ENCODE measurements at places on chromosomes 7 and 10.

- DNase-seq, result no peak
Observed at GRCh38 chr10:86775056-86775869, 18.8 kb downstream of the BMPR1A start.

DNA sequence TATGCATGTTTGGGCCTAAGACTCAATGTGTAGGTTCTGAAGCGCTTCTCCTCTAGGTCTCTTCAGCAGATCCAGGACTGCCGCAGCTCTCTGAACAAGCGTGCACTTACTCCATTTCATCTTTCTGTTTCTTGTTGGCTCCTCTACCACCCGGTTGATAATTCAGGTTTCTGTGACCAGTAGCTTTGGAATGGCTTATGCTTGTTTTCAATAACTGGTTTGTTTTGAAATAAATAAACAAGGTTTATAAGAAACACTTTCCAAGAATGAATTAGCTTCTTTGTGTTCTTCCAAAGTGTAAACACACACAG, 1.5 kb downstream of the MDFIC start:
- DNase-seq, result no peak

DNA sequence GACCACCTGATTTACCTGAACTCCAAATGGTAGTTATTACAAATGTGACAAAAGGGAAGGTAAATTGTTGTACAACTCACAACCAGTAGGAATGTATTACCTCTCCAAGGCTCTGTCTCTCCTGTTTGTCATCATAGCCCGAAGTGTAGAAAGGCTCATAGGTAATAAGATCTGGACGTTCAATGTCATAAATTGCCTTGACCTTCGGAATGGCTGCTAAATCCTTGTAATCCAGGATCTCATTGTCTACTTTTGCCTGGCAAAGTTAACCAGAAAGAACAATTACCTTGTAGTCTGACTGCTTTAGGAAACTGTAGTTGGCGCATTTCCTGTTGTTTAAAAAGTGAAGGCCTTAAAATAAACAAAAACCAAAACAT, 68.6 kb upstream of the AFAP1L2 start:
- no peak for DNase-seq

DNA sequence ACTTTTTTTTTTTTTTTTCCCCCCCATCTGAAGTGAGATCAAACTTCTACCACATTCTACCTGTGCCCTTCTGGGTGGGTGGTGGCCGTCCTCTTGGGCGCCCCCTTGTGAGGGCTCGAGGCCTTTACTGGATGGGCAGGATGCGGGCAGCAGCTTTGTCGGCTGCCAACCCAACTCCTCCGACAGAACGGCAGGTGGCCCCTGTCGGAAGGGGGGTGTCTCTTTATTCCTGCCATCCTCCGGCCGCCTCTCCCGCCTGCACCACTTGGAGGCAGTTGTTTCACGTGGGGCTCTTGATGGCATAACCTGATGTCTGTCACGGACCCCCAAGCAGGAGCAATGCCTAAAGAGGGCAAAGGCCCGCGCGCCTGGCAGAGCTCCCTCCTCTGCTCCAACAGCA, 31.0 kb downstream of the AMZ1 start:
- no peak for DNase-seq

- DNase-seq, result no peak
Observed at GRCh38 chr7:39421251-39421650, 145.0 kb upstream of the YAE1 start.

- DNase-seq, result no peak
Observed at GRCh38 chr10:3874990-3875841, 90.2 kb upstream of the KLF6 start.

DNA sequence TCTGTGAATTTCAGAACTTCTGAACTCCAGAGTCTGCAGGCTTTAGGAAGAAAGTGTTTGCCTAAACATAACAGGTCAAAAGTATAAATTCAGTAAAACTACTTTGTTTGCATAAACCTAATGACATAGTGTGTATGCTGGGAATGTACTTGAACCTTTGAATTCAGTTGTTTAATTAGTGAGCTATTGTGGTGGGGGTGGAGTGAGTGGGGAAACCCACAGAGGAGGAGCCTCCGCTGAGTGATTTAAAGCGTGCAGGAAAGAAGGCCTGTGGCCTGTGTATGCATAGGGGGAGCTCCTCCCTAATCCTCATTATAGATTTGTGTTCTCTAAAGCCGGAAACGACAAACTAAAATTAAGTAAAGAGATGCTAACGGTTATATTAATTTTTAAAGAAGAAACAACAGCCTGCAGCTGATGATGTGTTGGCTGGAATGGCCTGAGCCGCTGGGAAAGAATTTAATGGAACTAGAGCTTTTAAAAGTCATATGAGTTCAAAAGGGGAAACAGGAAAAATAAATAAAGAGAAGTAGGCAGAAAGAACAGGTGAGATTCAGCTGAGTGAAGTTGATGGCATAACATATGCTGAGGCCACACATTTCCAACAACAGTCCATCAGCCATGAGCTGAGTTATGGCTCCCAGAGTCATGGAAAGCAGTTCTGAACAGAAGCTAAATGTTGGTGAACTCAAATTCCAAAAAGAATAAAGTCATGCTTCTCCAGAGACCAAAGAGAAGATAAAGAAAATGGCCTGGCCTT, 595.0 kb downstream of the GRM8 start:
- no peak for DNase-seq

GRCh38 chr7:81600608-81601007, 169.2 kb downstream of the HGF start:
- DNase-seq, result no peak

GRCh38 chr7:87592300-87592699, 8.4 kb downstream of the ABCB1 start:
- no peak for DNase-seq

DNA sequence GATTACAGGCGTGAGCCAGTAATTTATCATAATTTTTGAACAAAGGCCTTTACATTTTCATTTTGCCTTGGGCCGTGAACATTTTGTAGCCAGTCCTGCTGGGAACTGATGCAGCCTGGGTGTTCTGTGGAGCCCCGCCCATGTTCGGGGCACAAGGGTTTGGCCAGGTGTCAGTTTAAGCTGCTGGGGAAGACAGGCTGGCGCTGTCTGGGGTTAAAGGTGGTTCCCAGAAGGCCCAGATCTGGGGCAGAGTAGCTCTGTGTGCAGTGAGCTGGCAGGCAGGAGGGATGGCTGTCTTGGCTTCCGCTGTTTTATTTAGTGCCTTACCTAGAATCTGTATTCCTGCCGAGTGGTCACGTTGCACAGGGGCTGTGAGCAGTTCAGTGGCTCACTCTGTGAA, 50.2 kb downstream of the DOCK1 start:
- DNase-seq, result no peak

DNA sequence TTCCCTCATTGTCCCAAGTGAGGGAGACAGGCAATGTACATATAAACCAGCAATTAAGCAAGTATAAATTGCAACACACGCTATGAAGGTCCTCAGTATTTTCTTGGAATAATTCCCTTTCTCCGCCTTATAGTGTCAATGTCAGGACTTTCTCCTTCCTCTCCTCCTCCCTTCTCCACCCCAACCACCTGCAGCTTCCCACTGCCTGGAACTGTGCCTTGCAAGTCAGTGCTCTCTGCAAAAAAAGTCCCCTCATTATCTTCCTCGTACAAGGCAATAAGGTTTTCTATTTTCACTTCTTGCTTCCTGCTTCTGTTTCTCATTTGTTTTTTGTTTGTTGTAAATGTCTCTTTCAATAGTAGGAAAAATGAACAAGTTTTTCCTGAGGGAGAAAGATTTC, 111.7 kb downstream of the GPR26 start:
- no peak for DNase-seq

DNA sequence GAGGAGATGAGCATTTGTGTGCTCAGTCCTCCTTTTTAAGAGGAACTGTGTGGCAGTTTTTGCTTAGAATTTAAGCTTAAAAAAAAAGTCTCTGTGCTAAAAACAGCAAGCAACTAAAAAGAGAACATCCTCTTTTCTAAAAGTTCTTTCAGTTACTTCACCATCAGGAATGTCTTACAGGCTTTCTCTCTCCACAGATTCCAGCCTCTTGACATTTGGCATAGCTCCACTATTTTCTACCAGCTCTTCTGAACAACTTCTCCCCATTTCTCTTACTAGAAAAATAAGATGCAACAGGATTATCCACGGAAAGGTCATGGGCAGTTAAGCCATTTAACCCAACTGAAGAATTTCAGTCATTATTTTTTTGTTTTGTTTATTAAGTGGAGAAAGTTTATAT, 13.2 kb downstream of the PCLO start:
- DNase-seq, result no peak

GRCh38 chr7:33892945-33893344, 12.4 kb upstream of the BMPER start:
- no peak for DNase-seq

- DNase-seq, result no peak
Observed at GRCh38 chr10:68989317-68989990, 851 bp downstream of the KIFBP start.

GRCh38 chr7:1106063-1106792, 18.3 kb downstream of the GPER1 start:
- no peak for DNase-seq

DNA sequence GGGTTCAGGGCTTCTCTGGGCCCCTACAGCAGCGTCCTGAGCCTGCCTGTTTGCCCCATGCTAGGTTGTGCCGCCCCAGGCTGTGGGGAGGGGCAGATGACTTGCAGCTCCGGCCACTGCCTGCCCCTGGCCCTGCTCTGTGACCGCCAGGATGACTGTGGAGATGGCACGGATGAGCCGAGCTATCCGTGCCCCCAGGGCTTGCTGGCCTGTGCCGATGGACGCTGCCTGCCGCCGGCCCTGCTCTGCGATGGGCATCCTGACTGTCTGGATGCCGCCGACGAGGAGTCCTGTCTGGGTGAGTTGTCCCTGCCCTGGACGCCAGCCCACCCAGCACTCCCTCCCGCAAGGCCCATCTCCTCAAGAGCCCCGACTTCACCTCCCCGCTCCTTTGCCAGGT, 15.7 kb upstream of the ZNF467 start:
- no peak for DNase-seq

DNA sequence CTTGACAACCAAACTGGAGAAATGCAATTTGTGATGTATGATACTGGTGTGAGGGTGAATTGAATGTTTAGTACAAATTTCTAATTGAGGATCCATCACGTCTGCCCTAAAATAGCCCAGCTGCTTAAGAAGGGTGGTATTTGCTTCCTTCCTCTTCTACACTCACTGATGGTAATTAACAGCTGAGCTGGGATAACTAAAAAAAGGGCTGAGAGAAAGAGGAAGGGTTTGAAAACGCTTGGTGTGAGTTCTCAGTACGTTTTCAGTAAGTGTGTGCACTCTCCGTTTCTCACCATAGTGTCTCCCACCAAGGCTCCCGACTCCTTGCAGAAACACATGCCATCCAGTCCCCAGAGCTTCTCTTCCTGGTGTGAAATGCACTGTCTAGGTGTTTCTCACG, 54.3 kb downstream of the MAP3K8 start:
- DNase-seq, result no peak

DNA sequence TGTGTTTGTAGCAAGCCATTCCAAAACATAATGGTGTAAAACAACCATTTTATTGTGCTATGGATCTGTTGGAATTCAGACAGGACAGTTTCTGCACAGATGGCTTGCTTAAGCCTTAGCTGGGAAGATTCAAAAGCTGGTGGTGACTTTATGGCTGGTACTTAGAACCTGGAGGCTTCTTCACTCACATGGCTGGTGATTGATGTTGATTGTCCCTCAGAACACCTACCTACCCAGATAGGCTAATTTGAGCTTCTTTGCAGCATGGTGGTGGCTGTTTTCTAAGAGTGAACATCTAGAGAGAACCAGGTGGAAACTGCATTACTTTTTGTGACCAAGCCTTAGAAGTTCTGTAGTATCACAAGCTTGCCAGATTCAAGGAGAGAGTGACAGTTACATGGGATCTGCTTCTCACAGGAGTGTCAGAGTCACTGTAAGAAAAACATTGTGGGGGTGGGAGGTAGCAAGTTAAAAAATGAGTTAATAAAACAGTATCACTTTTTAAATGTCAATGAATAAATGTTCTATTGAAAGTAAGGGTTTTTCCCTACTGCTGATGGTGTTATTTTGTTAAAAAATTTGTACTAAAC, 7.1 kb downstream of the R3HCC1L start:
- DNase-seq, result no peak

DNA sequence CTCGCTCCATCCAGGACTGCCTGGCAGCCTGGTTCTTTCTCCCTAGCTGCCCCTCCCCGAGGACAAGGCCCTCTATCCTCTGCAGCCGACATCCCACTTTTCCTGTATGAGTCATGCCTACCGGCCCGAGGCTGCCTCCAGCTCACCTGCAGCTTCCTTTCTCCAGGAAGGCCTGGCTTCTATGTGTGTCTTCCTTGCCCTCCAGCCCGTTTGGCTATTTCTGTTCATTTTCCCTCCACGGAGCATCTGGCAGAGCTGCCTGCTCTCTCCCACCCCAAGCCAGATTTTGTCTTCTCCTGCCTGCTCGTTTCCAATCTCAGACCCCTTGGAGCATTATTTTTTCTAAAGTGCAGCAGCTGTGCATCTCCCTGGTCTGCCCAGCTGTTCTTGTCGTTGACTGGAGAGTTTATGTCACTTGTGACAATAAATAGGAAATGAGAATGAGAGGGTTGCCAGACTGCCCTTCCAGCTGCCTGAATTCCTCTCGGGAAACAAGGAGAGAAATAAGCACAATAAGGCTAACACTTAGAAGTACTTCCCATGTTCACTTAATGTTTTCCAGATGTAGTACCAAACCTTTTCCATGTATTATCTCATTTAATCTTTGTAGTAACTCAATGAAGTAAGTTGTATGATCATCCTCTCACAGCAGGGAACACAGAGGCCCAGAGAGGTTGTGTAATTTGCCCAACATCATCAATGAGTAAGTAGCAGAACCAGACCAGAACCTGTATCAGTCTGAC, 19.7 kb downstream of the UBTD1 start:
- no peak for DNase-seq

DNA sequence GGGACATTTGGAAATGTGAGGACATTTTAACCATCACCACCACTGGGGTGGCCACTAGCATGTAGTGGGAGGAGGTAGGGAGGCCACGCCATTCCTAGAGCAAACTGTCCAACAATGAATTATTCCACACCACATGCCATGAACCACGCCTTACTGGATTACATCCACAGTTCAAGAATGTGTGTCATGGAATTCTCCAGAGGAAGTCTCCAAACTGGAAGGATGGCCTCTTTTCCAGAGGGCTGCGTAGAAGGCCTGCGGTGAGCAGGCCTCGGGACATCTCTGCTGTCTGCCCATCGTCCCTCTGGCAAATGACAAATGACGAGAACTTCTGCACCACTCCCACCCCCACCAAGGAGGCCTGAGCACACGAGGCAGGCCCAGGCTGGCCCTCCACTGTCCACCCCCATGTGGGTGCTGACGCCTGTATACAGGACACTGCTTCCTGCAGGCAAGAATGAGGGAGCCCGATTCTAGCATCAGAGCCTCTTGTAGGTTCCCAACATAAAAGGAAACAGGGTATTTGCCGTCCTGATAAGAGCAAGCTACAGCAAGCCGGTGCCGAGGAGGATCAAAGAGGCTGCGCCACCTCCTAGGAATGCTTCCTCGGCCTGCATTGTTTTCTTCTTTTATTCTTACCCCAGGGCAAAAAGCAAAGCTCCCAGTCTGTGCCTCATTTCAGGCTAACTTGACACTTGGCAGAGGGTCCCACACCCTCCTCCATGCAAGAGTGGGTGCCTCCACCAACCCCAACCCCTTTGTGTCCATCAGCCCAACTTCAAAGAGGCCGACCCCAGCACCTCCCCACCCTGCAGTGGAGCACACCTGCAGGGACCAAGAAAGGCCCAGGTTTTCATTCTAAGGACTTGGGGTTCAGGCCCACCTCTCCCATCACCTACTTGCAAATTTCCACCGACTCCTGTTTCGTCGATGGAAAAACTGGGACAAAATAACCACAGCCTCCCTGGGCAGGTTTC, 23.9 kb downstream of the TNS3 start:
- no peak for DNase-seq
